HFFc6 (cell line): ENCODE measurements at places on chromosomes 1 and 21. TPM values are rescaled to one million over a fixed set of nuclear protein-coding genes. Genes with fewer than 3 reads are reported as not detected.
A peak's percentile ranks its signal among the peaks of the same experiment; 100 is the strongest.

The RHD gene
- 0.07 TPM in 1 of 3 replicates, not detected in the others for total RNA-seq

GRCh38 chr1:205554026-205554811 lies 49.8 kb downstream of the CDK18 start:
- DNase-seq, result no peak

The TTC22 gene
- total RNA-seq, result not detected in 3 replicates

DNA sequence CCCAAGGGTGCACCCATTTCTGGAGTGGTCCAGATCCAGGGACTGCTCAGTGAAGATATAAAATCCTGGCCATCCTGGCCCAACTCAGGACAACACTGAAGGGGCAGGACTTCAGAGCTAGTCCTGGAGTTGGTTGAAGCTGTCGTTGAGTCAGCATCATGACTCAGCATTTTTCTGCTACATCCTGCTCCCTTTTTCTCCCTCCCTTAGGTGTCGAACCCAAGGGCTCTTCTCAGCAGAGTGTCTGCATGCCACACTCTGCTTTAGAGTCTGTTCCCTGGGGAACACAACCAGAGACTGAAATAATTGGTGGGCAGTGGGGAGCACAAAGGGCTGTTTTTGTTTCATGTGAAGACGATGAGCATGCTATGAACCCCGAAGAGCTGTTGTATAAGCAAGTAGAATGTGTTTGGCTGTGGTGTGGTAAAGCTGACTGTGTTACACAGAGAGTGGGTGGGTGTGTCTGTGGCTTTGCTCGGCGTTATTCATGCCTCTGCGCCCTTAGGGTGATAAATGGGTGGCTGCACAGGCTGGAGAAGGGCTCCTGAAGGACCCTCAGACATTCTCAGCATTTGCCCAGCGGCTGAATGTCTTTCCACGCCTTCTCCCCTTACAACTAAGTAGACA lies 167.2 kb downstream of the CYYR1 start:
- DNase-seq, result peak; percentile 83

DNA sequence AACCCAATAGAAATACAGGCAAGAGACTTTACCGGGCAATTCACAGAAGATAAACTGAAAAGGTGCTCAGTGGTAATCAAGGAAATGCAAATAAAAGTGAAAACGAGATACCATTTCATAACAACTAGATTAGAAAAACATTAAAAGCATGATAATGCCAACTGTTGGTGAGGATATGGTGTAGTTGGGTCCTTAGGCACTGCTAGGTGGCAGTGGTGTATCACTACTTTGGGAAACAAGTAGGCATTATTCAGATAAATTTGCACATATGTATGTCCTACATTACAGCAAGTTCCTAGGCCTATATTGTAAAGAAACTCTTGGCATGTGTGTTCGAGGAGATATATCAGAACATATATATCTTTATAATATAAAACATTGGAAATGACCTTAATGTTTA lies 31.0 kb downstream of the AZIN2 start:
- DNase-seq, result peak; percentile 37

DNA sequence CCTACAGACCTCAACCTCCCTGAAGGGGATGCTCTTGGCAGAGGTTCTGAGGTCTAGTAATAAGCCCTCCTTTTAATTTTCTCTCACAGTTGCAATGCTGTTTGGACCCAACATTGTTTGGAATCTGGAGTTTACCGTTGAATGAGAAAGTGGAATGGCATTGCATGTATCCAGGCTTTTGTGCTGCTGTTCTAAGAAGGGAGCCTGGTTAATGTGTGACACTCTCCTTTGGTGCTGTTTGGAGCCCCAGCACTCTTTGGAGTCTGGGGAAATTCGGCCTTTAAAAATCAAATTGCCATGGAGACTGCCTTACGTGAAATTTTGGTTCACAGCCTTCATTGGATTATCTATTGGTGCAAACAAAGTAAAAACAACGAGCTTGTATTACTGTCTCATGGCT lies 23.7 kb upstream of the TMEM61 start:
- DNase-seq, result no peak

DNA sequence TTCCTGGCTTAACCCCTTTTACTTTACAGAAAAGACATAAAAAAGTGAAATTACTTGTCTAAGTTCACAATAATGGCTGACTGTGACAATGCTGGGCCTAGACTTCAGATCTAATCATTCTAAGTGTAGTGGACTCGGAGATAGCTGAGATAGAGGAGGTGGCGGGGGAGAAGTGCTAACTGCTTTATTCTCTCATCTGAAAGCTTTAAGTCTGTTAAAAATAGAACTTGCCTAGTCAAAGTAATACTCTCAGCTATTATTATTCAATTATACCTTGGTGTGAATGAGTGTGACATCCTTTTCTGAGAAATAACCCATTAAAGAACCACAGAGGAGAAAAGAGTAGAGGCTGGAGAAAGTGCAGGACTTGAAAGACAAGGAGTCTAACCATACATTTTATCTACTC lies 96.1 kb upstream of the OLIG2 start:
- no peak for DNase-seq

GRCh38 chr21:44758141-44758561 lies 43.5 kb downstream of the UBE2G2 start:
- no peak for DNase-seq

The SPATA17 gene
- total RNA-seq, result 0.37 and 0.52 TPM in 2 replicates

DNA sequence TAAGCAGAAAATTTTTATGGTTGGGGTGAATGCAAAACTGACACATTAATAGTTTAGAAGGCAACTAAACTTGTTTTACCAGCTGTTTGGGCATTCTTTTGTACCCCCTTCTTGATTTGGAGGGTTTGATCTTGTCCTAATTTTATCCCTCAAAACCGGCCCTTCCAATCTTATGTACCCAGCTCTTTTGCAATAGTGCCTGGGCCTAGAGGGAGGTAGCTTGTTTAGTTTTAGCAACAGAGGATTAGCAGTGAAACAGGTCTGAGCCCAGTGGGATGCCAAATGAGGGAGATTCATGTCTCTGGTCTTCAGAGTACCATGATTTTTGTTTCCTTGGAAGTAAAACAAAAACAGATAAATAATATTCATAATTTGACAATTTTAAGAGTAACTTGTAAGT lies 45.1 kb downstream of the CRP start:
- no peak for DNase-seq

DNA sequence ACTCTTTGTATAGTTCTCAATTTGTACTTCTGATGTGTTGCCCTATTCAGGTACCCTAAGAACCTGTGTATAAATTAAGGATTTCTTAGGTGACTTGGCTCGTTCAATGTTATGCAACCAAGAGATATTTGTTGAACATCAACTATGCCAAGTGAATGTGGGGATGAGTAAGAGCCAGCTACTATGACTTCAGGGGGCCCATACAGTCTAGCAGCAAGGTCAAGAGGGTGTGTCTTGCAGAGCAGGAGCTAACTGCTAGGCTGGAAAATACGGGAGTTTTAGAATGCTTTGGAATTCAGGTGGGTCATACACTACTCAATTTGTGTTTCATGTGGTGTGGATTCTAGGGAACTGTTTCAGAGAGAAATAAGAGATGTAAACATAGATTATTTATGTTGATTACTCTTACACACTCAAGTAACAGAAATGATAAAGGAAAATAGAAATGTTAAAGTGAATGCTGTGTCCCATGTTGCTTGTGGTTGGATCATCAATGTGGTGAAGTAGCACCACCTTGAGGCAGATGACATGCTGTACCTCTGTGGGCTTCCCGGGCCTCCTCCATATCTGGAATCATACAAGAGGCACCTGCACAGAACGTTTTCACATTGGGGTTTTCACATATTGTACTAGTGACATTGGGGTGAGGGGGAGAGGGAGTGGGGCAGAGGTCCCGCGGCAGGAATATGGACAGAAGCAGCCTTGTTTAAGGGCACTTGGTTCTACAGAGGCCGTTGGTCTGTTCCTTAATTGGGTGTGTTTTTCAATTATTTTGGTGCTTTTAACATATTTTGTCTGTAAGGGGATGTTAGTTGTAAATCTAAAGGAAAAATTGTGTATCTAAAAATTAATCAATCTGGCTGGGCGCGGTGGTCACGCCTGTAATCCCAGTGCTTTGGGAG lies 12.4 kb downstream of the ARPC5 start:
- peak; percentile 54 for DNase-seq

DNA sequence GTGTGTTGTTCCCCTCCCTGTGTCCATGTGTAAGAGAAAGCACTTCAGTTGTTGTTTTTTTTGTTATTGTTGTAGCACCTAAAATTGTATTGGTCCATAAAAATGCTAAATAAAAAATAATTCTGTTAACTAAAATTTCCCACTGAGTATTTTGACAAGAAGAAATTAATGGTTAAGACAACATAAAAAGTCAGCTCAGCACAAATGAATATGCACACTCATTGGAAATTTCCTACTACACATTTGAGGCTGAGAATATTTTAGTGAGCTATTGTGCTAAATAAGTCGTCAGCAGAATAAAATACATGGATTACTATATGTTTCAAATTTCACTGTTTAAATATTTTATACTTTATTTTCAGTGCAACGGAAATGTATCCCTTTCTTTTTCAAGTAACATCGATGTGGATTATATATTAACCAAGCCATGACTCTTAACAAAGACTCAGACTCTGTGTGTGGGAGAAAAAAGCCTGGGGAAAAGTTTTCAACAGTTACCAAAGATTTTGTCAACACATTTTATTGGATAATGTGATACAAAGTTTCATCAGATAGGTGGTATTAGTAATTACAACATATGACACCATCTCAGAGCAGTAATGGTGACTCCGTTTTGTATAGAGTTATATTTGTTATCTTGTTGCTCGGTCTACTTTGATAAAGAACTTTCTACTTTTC lies 63.4 kb downstream of the LYPLAL1 start:
- DNase-seq, result no peak
